ENCODE measurements at places on chromosomes 11 and 22.

GRCh38 chr11:33997584-33998251 is 53.8 kb upstream of the CAPRIN1 start:
- DNase-seq, result no peak

DNA sequence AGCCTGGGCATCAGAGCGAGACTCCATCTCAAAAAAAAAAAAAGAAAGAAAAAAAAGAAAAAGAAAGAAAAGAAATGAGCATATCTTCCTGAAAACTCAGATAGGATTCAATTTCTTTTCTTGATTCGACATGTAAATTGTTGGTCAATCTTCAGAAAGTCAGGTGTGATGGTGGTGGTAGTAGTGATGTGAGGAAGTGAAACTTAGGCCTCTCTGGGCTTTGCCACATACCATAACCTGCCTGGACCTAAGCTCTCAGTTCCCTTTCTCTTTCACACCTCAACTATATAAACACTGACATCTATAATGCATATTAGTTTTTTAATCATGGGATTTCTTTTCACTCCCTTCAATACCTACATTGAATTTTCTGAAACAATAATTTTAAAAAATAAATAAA is 98.0 kb upstream of the TBCEL start:
- DNase-seq, result no peak

- no peak for DNase-seq
Observed at GRCh38 chr11:117188620-117189081, 10.1 kb downstream of the SIDT2 start.

DNA sequence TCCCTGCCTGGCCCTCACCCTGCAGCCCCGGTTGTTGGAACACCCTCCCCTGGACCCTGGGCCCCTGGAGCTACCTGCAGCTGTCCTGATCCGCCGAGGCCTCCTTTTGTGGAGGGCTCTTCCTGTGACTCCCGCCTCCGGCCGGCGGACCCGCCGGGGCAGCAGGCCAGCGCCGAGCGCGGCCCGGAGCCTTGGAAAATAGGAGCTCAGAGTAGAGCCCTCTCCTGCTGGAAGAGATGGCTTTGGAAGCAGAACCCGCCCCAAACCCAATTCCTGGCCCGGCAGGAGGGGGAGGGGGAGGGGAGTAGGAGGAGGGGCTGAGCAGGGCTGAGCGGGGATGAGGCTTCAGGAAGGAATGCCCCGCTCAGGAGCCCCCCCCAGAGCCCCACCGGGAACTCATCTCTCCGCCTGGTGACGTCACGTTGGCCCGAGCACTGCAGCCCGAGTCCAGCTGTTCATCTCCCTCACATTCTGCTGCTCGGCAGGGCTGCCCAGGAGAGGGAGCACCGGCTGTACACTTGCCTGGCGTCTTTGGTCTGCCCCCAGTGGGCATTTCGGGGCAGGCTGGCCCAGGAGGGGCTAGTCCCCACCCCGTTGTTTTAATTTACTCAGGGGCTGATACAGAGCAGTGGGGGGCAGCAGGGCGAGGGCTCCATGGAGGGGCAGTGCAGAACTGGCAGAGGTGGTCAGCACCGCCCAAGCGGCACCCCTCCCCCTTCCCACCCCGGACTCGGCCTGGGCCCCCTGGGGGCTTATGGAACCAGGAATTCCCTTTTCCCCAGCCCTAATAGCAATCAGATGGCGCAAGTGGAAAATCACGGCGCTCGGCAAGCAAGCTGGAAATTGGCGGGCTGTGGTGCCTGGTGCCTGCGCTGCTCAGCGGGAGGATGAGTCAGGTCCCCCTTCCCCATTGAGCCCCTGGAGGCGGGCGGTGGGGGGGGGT is at the start of gene MRGPRF:
Gene MRGPRF (minus strand): TSS at position 238 of the 943 bp plus-strand sequence. CDS start 3,345 bp downstream, outside the sequence.
- peak; percentile 91 for DNase-seq

GRCh38 chr22:39110631-39111561 is 13.9 kb downstream of the APOBEC3H start:
- DNase-seq, result no peak

- DNase-seq, result no peak
Observed at GRCh38 chr11:64245401-64245796, 1.3 kb downstream of the PPP1R14B start.

DNA sequence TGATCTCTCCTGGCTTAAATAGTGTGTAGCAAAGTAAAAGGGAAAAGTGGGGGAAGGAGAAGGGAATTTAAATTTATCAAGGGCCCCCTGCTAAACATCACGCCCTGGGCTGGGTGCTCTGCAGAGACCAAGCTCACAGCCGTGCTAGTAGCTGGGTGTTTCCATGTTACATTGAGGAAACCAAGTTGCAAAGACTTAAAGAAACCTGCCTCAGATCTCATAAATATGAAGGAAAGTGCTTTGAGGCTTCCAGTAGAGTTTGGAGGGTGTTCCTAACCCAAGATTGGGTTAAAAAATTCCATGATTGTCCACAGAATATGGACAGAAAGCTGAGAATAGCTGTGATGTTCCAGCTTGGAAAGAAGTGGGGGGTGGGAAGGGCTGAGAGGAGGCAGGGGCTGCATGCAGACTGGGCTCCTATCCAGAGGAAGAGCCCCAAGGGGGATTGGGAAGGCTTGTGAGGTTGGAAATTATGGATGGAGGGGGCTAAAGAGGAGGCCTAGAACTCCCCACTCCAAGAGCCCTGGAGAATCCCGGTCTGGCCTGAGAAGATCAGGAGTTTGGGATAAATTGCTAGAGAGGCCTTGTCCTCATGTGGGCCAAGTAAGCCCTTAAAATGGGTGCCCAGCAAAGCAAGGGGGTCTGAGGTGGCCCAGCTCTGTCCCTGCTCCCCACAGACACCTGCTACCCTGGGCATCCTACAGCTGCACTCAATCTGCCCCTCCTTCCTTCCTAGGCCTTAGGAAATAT is 25.0 kb upstream of the OAF start:
- DNase-seq, result no peak

- no peak for DNase-seq
Observed at GRCh38 chr11:110505528-110506284, 76.0 kb downstream of the FDX1 start.

- no peak for DNase-seq
Observed at GRCh38 chr11:24932110-24933000, 435.5 kb downstream of the LUZP2 start.

- peak; percentile 81 for DNase-seq
Observed at GRCh38 chr11:43987384-43988039, 45.1 kb downstream of the C11orf96 start.

- DNase-seq, result no peak
Observed at GRCh38 chr11:123407130-123407995, 22.7 kb upstream of the GRAMD1B start.

- no peak for DNase-seq
Observed at GRCh38 chr11:4164884-4165590, 70.4 kb downstream of the RRM1 start.

DNA sequence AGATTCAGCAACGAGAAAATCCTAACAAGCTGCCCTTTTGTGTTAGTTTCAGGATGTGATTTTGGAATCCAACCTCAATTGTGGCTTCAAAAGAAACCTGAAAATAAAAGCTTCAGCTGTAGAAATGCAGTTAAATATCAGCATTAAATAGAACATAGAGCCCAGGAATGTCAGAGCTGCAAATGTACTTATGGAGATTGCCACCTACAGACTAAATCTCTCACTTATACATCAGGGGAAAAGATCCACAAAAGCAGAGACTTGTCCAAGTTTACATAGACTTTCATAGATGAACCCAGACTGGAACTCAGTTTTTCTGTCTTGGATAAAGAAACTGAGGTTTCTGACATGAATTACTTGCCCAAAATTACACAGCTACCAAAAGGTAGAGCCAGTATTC is 446.6 kb downstream of the DLG2 start:
- DNase-seq, result no peak

DNA sequence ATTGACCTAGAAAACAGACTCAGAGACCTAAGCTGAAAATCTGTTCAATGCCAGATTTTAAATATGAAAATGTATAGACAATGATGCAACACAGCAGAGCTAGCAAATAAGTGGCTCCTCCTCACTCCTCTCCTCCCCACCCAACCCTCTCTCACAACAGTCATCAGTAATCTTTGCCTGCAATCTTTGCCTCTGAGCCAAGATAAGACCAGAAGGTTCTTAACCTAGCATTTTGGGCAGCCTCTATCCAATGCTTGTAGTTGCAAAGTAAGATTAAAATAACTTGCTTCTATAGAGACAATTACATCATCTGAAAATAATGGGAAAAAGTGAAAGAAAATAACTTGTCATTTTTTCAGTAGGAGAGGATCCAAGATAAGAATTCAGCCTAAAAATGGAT is 117.3 kb downstream of the PARVA start:
- DNase-seq, result no peak

GRCh38 chr11:132718711-132719671 is 813.3 kb downstream of the OPCML start:
- DNase-seq, result no peak

DNA sequence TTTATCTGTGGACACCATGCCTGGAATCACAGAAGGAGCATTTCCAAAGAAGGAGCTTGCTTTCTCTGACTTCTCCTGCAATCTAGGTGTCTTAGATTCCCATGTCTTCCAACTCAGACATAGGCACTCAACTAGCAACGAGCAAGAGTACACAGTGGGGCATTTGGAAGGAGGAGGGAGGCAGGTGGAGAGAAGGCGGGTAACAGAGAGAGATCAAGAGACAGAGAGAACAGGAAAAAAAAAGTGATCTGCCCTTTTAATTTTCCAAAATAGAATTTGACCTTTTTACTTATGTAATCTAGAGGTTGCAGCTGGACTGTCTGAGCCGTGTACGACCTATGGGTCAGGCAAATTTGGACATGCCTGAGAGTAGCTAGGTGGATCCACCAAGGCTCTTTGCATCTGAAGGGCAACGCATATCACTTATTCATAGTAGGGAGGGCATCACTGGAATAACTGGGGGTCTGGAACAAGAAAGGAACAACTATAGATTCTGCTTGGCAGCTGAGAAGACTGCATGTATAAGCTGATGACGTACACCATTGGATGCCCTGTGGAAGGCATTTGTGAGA is 37.3 kb upstream of the POGLUT3 start:
- DNase-seq, result no peak
